Liver (tissue), 10 donors: ENCODE measurements at places on chromosomes 16 and 17.

GRCh38 chr16:14436401-14436955 is 193.6 kb downstream of the PARN start:
- DNase-seq: no peak

- DNase-seq: no peak
These were observed 6.0 kb downstream of the SOX9 start for GRCh38 chr17:72126575-72127486.

- DNase-seq: no peak
These were observed 2.1 kb upstream of the HES7 start for GRCh38 chr17:8125947-8126490.

- no peak for DNase-seq
These were observed 14.8 kb upstream of the NUDT16L1 start for GRCh38 chr16:4678596-4678995.

GRCh38 chr16:84117494-84117843 is 727 bp upstream of the MBTPS1 start:
- DNase-seq: no peak

DNA sequence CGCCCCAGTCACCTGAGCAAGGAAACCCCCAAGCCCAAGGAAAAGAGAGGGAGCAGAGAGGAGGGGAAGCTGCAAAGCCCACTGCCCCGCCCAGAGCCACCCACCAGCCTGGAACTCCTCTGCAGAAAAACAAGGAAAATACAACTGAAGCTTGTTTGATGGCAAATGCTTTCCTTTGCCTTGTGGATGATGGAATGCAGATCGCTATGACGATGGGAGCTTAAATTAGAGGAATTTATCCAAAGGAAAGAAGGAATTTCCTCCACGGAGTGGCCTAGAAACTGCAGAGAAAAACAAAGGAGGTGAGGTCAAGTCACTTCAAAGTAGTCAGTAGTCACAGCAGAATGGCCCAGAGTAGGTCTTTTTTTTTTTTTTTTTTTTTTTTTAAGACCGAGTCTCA is 31.5 kb upstream of the ASGR2 start:
- no peak for DNase-seq
